ENCODE measurements at places on chromosomes 16 and 17. TPM values are rescaled to one million over a fixed set of nuclear protein-coding genes. Genes with fewer than 3 reads are reported as not detected.
A peak's percentile ranks its signal among the peaks of the same experiment; 100 is the strongest.

GRCh38 chr16:88478889-88479792 lies 26.1 kb downstream of the ZFPM1 start:
- peaks cover 44% of the 10 kb centered on the region for H3K4me1 ChIP-seq
- H3K27me3 ChIP-seq: no peaks in the 10 kb centered on the region
- H3K36me3 ChIP-seq: no peaks in the 10 kb centered on the region

DNA sequence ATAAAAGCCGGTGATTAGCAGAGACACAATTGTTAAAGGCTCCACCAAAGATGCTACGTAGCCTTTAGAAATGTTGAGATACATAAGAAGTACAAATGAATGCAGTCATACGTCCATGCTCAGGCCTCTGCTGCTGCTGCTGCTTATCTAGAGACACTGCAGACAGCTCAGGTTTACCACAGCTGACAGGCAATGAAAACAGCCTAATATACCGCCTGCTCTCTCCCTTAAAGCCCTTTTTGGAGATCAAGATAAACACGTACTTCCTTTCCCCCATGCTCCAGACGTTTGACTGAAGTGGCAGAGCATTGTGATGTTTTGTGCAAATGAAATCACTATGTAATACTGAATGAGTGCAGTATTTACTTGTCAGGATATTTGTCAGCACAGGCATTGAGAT lies 185.3 kb downstream of the AATF start:
- DNase-seq: no peak
- no peaks in the 10 kb centered on the region for H3K27me3 ChIP-seq
- H3K36me3 ChIP-seq: peaks cover 14% of the 10 kb centered on the region
- H3K27ac ChIP-seq: no peak overlapping the region

DNA sequence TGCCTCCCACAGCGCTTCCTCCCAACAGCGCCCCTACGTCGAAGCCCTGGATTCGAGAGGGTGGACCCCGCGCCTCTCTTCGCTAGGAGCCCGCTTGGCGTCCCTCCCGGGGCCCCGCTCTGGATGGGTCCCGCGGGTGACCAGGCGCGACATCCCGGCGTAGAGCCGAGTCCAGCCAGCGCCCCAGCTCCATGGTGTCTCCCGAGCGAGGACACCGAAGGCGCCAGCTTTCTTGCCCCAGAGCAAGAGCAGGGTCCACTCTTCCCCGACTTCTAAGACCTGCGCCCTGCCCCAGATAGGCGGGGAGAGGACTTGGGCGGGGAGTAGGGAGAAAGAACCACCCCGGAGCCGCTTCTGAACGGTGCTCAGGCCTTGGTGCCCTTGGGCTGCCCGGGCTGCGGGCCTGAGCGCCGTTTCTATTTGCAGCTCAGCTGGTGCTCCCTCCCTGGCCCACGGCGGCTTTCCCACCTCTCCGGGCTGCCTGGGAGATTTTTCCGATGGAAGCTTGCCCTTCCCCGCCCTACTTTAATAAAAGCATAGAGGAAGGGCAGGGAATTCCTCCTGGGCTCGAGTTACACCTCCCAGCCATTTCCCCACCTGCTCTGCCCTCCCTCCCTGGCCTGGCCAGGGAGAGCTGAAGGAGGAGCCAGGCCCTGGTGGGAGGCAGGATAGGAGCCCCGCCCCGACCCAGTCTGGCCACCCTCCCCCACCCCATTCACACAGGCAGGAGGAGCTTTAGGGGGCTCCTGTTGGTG lies 1.8 kb downstream of the MMP15 start:
- H3K27me3 ChIP-seq: no peaks in the 10 kb centered on the region
- no peak overlapping the region for H3K4me3 ChIP-seq
- H3K36me3 ChIP-seq: no peaks in the 10 kb centered on the region
- DNase-seq: no peak

- no peak overlapping the region for H3K27ac ChIP-seq
- H3K36me3 ChIP-seq: no peaks in the 10 kb centered on the region
- DNase-seq: no peak
Measured at GRCh38 chr16:83136419-83136818, 509.6 kb downstream of the CDH13 start.

DNA sequence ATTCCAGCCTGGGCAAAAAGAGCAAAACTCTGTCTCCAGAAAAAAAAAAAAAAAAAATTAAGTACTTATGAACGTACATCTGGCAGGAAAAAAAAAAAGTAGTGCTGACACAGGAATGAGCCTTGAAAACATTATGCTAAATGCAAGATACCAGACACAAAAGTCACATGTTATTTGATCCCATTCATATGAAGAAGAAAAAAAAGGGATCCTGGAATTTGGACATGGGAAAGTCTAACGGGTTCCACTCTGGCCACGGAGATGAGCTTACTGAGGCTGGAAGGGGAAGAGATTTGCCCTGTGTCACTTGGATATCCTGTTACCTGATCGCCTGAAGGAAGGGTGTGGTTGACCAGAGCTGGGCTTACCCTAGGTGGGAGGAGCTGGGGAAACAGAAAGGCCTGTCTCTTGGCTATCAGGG lies 251.9 kb downstream of the PARN start:
- H3K27ac ChIP-seq: no peak overlapping the region
- H3K4me1 ChIP-seq: peaks cover 3% of the 10 kb centered on the region
- no peaks in the 10 kb centered on the region for H3K27me3 ChIP-seq
- H3K4me3 ChIP-seq: no peak overlapping the region
- no peaks in the 10 kb centered on the region for H3K36me3 ChIP-seq

- peak; percentile 89 for DNase-seq
- H3K36me3 ChIP-seq: no peaks in the 10 kb centered on the region
- peaks cover 15% of the 10 kb centered on the region for H3K4me1 ChIP-seq
- peaks cover 8% of the 10 kb centered on the region for H3K27me3 ChIP-seq
- H3K27ac ChIP-seq: no peak overlapping the region
- peak overlapping the region; percentile 74 for H3K4me3 ChIP-seq
Measured at GRCh38 chr17:49567871-49568694, 7.6 kb upstream of the NXPH3 start.

DNA sequence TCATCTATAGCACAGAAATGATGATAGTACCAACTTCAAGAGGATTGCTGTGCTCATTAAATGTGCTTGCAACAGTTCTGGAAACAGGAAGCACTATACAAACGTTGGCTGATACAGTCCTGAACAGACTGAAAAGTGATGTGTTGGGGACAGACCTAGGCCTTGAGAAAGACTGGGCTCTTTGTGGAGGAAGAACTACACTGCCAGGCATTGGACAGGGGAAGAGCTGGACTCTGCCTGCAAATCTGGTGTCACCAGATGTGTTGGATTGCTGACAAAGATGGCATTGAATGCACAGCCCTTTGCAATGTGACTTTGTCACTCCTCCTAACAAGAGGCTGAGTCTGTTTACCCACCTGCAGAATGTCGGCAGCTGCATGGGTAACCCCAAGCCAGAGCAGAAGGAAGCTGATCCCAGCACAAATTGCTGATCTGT lies 12.4 kb upstream of the ST6GALNAC2 start:
- peaks cover 13% of the 10 kb centered on the region for H3K4me1 ChIP-seq
- DNase-seq: no peak
- H3K27me3 ChIP-seq: no peaks in the 10 kb centered on the region
- H3K27ac ChIP-seq: no peak overlapping the region
- H3K36me3 ChIP-seq: no peaks in the 10 kb centered on the region

DNA sequence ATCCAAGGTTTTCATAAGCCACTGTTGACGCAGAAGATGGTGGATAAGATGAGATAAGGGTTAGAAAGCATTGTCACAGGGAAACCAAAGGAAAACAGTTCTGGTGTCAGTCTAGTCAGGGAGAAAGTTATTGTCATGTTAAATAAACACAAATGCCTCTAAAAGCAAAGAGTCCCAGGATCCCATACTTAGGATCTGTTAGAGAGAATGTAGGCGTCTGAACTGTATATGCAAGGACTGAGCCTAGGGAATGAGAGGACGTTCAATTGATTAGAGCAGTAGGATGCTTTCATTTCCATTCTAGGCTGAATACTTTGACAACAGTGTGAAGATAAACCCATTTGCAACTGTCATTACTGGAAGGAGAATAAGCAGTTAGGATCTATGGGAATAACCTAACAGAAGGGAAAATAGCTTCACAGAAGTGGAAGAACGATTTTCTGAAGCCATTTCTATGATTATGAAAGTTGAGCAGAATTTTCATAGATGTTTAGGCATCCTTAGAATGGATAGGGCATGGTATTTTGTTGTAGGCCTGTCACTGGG lies 1149.1 kb upstream of the CDH8 start:
- no peak overlapping the region for H3K27ac ChIP-seq
- no peaks in the 10 kb centered on the region for H3K4me1 ChIP-seq
- H3K4me3 ChIP-seq: no peak overlapping the region
- H3K27me3 ChIP-seq: no peaks in the 10 kb centered on the region
- H3K36me3 ChIP-seq: no peaks in the 10 kb centered on the region

GRCh38 chr16:86044241-86044671 lies 145.3 kb downstream of the IRF8 start:
- H3K27me3 ChIP-seq: peaks cover 8% of the 10 kb centered on the region
- peak; percentile 65 for DNase-seq
- no peak overlapping the region for H3K27ac ChIP-seq
- peaks cover 21% of the 10 kb centered on the region for H3K4me1 ChIP-seq
- H3K36me3 ChIP-seq: no peaks in the 10 kb centered on the region
- no peak overlapping the region for H3K4me3 ChIP-seq

DNA sequence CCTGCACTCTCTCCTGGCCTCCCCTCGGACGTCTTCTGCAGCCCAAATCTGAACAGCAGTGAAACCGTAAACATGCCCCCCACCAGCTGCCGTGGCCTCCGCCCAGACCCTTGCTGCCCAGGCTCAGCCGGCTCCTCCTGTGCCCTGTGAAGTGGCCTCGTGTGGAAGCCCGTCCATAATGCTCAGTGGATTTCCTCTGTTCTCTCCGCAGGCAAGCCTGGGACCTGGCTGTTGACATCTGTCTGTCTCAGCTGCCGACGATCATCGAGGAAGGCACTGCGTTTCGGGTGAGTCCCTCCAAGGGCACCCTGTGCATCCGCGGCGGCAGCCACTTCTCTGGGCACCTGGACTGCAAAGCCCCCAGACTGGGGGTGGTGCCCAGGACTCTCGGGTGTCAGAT lies 153.9 kb upstream of the CHMP6 start:
- peaks cover 17% of the 10 kb centered on the region for H3K36me3 ChIP-seq
- H3K27ac ChIP-seq: no peak overlapping the region
- no peak for DNase-seq

DNA sequence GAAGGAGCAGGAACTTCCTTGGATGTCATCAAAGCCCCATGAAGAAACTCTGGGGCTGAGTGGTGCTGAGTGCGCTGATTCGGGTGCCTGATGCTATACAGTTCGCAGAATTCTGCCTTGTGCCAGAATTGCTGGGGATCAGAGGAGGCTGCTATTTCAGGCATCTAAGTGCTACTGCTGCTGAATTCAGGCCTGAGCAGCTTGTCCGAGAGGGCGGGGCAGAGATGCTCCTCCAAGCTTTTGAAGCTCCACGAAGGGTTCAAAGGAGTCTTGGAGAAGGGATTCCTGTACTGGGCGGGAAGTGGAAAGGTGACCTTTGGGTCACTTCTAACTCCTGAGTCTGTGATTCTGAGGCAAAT lies 227.8 kb downstream of the CCDC182 start:
- H3K4me3 ChIP-seq: no peak overlapping the region
- H3K27me3 ChIP-seq: no peaks in the 10 kb centered on the region
- peaks cover 8% of the 10 kb centered on the region for H3K4me1 ChIP-seq
- H3K36me3 ChIP-seq: no peaks in the 10 kb centered on the region
- DNase-seq: no peak

GRCh38 chr17:14304773-14305517 lies 4.1 kb downstream of the HS3ST3B1 start:
- peak overlapping the region; percentile 61 for H3K27ac ChIP-seq
- peaks cover 54% of the 10 kb centered on the region for H3K4me1 ChIP-seq

- H3K36me3 ChIP-seq: no peaks in the 10 kb centered on the region
- peaks cover 2% of the 10 kb centered on the region for H3K27me3 ChIP-seq
- H3K27ac ChIP-seq: no peak overlapping the region
- H3K4me1 ChIP-seq: peaks cover 6% of the 10 kb centered on the region
Measured at GRCh38 chr16:69479775-69480174, 55.4 kb downstream of the CYB5B start.

- H3K27me3 ChIP-seq: no peaks in the 10 kb centered on the region
- no peak for DNase-seq
- H3K4me1 ChIP-seq: no peaks in the 10 kb centered on the region
- no peaks in the 10 kb centered on the region for H3K36me3 ChIP-seq
- H3K27ac ChIP-seq: no peak overlapping the region
Measured at GRCh38 chr17:28956112-28956511, 4.8 kb upstream of the PHF12 start.

DNA sequence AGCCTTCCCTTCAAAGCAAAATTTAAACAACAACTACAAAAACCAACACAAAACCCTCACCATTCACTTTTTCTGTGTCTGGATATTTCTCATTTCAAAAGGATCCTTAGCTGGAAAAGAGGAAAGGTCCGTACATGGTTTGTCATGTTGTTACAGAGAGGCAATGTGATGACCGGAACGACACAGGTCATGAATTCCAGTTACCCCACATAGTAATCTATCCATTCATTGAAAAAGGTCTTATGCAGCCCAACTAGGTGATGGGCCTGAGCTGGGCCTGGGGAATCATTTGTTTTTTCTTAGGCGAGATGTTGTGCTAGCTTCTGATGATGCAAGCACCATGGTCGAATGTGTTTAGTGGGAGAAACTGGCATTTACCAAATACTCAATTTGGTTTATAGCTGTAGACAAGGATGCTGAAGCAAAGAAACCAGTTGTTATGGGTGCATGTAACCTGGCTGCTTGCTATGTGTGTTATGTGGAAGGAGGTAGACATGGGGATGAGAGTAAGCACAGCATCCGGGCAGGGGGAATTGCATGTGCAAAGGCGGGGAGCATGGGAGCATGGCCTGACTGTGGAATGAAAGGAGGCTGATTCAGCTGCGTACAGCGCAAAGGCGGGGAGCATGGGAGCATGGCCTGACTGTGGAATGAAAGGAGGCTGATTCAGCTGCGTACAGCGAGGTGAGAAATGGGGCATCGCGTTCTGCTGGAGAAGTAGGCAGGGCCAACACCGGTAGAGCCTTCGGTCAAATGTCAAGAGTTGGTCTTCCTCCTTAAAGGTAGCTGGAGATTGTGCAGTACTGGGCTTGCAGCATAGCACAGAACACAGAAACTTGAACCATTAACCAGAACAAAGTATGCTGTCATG lies 269.7 kb upstream of the MAF start:
- no peak overlapping the region for H3K27ac ChIP-seq
- DNase-seq: no peak
- H3K27me3 ChIP-seq: peaks cover 2% of the 10 kb centered on the region
- no peak overlapping the region for H3K4me3 ChIP-seq
- no peaks in the 10 kb centered on the region for H3K36me3 ChIP-seq
- H3K4me1 ChIP-seq: no peaks in the 10 kb centered on the region

- no peak overlapping the region for H3K4me3 ChIP-seq
- H3K4me1 ChIP-seq: peaks cover 9% of the 10 kb centered on the region
- DNase-seq: no peak
- H3K27ac ChIP-seq: no peak overlapping the region
- no peaks in the 10 kb centered on the region for H3K36me3 ChIP-seq
Measured at GRCh38 chr17:43403846-43404245, 5.1 kb downstream of the ARL4D start.

Gene SHISA6
- total RNA-seq: not detected

Gene CACNA1G
- total RNA-seq: 0.24 TPM

Gene SHISA9
- total RNA-seq: not detected

Gene SPNS2
- 1.1 TPM for total RNA-seq

Gene MYO1C
- 14.6 TPM for total RNA-seq

Gene TM4SF5
- total RNA-seq: not detected

Gene PTGES3L
- total RNA-seq: 0.57 TPM

Gene IRX3
- not detected for total RNA-seq

Gene SLC25A11
- 63.8 TPM for total RNA-seq

Gene CRHR1
- not detected for total RNA-seq

Data from activated naive CD4-positive, alpha-beta T cell treated with anti-CD3 and anti-CD28 coated beads for 36 hours (primary cell).